ENCODE measurements at places on chromosomes 12 and 14. TPM values are rescaled to one million over a fixed set of nuclear protein-coding genes. Genes with fewer than 3 reads are reported as not detected.
A peak's percentile ranks its signal among the peaks of the same experiment; 100 is the strongest.

DNA sequence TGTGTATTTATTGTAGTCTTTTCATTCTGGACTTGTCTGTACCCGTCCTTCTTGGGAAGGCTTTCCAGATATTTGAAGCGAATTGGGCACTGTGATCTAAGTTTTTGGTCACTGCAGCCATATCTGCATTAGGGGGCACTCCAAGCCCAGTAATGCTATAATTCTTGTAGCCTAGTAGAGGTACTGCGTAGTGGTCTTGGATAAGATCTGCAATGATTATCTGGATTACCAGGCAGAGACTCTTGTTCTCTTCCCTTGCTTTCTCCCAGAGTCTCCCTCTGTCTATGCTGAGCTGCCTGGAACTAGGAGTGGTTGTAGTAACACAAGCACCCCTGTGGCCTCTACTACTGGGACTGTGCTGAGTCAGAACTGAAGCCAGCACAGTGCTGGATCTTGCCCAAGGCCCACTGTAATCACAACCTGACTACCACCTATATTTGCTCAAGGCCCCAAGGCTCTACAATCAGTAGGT is 30.0 kb downstream of the SLC38A2 start:
- no peak for DNase-seq

- DNase-seq = peak; percentile 26
Observed at GRCh38 chr14:71594821-71595220, 337.4 kb upstream of the RGS6 start.

DNA sequence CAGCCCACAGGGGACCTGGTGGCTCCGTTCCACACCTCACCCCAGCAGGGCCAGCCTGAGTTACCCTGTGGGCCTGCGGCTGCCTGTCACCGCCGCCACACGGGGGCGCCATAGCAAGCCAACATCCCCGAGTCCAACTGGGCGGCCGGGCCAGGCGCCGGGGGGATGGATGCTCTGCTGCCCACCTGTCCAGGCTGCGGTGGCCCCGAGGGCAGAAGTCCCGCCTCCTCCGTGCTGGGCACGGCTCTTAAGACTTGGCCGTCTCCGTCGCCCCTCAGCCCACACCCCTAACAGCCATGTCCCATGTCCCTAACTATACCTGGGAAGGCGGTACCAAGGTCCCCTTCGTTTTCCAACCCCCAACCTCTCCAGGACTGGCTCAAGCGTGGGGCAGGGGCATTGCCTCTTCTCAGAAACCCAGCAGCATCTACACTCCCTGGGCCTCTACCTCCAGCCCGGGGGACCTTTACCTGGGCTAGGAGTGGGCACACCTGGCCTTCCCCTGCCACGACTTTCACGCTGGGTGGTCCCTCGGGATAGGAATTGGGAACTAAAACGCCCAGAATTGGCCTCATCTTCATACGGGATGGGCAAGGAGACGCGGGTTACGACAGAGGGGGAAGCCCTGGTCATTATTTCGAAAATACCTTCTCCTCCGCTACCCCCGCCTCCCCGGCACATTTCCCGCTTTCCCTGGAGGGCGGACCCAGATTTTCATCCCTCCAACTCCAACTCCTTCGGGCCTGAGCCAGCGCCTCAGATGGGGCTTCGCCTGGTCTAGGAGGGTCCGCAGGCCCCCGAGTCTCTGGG is 1.1 kb upstream of the CYP46A1 start:
- peak; percentile 85 for DNase-seq

DNA sequence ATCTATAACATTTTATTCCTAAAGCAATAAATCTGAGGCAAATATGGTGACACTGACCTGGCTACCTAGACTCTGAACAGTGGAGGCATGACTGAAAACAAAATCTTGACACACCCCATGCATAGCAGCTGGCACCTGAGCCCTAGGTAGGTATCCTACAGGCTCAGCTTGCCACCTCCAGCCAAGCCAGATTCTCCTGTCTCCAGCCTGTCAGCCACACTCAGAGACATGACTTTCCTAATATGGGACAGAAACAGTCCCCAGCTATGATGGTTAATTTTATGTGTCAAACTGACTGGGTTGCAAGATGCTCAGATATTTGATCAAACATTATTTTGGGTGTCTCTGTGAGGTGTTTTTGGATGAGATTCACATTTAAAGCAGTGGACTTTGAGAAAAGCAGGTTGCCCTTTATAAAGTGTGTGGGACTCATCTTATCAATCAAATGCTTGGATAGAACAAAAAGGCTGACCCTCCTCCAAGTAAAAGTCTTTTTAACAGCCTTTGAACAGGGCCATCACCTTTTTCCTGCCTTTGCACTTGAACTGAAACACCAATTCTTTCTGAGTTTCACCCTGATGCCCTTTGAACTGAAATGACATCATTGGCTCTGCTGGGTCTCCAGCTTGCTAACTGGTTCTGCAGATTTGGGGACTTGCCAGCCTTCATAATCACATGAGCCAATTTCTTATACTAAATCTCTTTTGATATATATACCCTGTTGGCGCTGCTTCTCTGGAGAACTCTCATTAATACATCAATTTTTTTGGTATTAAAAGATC is 125.4 kb downstream of the LLPH start:
- no peak for DNase-seq

GRCh38 chr12:56928262-56928661 is 5.9 kb downstream of the SDR9C7 start:
- no peak for DNase-seq

GRCh38 chr12:15472036-15472435 is 149.7 kb downstream of the PTPRO start:
- no peak for DNase-seq

- DNase-seq = peak; percentile 54
Observed at GRCh38 chr12:80936642-80937390, 918 bp downstream of the LIN7A start.

- no peak for DNase-seq
Observed at GRCh38 chr14:98022541-98023520, 1225.6 kb downstream of the VRK1 start.

GRCh38 chr12:129704232-129704830 is 199.5 kb downstream of the TMEM132D start:
- no peak for DNase-seq

DNA sequence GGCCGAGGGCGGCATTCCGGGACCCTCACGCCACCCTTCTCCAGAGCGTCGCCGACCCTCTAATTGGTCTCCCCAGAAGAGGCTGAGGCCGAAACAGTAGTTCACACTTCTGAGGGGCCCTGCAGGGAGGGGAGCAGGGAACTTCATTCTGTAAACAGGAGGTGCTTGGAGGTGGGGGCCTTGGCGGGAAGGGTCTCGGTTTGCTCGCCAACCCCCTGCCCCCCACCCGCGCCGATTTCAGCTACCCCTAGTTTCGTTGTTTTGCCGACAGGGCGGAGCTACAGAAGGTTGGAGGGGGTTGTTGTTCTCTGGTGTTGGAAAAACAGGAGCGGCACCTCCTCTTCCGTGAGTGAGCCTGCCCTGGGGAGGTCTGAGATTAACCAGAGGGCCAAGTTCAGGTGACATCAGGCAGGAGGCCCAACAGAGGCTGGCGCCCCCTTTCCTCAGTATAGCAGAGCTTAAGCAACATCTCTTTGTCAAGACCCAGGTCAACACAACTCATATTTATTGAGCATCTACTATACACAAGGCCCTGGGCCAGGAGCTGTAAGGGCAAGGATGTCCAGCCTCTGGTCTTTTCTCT is 682 bp downstream of the ERBB3 start:
- peak; percentile 62 for DNase-seq

GRCh38 chr14:64569138-64569631 is 19.4 kb downstream of the PPP1R36 start:
- DNase-seq = peak; percentile 85

GRCh38 chr12:120741476-120742421 is 16.1 kb downstream of the ACADS start:
- peak; percentile 78 for DNase-seq

DNA sequence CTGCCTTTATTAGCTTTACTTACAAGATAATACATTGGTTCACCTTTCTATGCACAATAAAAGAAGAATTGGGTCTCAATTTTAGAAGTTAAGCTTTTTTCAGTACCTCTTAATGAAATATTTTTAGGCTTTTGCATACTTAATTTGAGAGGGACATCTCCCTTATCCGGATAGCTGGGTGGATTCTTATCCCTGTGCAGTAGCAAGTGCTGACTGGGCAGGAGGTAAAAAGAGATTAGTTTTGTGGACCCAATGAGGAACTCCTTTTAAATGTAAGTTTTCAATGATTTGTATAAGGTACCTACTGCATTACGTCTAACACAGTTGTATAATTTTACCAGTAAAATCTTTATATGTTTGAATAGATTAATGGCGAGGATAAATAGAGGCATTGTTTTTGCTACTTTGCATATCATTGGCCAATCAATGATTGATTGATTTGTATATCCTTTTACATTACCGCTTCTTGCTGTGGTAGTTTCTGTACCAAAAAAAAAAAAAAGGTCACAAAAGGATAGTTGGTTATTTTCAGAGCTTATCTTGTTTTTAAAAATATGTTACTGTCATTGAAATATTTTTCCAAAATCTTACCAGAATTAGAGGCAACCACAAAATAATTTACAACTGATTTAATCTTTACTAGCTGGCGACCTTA is 2.2 kb downstream of the CPSF6 start:
- no peak for DNase-seq

GRCh38 chr12:88553941-88554658 is 26.2 kb downstream of the KITLG start:
- peak; percentile 64 for DNase-seq

KLRK1 gene
- total RNA-seq = not detected

SPX gene
- total RNA-seq = 4.9 TPM

PIANP gene
- total RNA-seq = not detected

TSPAN8 gene
- total RNA-seq = not detected

KRT71 gene
- not detected for total RNA-seq

SLC38A4 gene
- total RNA-seq = 4.1 TPM

ACSS3 gene
- total RNA-seq = 5.8 TPM

STAB2 gene
- total RNA-seq = 1.4 TPM

NANOG gene
- 0.03 TPM for total RNA-seq

CLEC12A gene
- total RNA-seq = not detected

All from myocyte (in vitro differentiated cells).